ENCODE measurements at places on chromosomes 3 and 15.

DNA sequence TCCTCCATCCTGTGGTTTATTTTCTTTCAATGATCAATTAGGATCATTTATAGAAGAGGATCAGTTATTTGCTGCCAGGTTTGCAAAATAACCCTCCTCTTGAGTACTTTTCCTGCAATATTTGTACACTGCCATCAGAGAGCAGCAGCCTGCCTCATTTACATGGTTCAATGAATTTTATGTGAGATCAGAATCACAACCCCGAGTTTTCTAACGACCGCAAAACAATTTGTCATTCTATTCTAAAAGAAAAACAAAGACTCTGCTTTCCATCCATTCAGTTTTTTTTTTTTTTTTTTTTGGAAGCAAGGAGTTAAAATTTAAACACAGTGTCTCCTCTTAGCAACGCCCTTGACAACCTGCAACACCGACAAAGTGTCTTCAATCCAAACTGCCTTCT is 146.9 kb downstream of the RAB11A start:
- DNase-seq, result no peak

DNA sequence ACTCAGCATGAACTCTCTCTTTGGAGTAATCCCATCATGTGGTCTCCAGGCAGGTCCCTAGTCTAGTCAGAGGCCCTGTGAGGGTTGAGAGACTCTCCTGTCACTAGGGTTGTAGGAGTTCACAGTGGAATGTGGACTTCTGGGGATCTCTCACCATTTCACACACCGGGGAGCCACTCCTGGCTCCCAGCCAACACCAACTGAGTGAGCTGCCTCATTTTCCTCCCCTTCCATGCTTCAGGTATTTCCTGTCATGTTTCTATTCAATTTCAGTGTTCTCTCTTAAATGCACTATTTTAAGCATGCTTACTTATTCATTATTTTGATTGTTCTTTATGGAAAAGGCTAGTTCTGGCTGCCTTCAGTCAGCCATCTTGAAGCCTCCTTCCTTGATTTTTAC is 467.5 kb upstream of the ARL6 start:
- no peak for DNase-seq

DNA sequence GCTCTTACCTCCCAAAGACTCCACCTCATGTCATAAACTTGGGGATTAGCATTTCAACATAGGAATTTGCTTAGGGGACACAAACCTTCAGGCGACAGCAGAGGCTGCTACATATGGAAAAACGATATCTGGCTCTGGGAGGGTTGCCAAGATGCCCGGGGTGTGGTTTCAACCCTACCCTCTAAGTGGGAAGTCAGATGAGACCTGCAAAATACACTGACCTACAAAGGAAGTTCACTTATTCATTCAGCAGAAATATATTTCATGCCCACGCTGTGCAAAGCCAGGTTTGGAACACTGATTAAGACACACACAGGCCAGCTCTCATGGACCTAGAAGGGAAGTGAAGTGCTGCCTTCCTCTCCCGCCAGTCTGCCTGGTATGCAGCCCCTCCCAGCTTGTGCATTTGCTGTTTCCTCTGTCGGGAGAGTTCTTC is 239.3 kb downstream of the FEZF2 start:
- peak; percentile 66 for DNase-seq

DNA sequence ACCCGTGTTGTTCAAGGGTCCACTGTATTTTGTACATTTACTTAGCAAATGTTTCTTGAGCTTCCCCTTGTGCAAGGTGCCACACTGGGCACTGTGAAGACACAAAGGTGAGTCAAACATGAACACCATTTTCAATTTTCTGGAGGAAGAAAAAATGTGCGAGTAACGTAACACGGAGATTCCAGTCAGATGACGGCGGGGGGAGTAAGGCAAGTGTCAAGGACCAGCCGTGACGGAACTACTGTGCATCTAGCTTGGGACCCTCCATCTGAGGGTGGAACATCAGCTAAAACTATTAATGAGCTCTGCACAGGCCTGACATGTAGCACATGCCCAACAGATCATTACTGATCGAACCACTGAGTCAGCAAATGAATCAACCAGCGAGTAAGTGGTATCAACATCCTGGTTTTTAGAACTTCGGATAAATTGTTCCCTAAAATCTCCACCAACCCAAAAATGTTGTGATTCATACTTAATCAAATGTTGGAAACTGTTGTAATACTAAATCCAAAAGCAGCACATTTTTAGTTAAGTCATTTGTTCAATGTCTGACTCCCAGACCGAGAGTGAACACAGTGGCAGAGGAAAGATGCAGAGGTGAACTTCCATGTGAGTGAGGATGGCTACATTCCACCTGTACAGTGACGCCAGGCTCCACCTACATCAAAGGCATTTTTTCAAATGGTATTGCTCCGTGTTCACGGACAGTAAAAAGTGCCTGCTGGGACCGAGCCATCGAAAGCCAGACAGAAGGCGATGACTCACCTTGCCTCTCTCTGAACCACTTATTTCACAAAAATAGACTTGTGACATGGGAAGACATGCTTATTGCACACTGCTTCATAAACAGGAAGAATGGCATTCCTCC is 172.2 kb downstream of the ATP10A start:
- no peak for DNase-seq

- DNase-seq, result no peak
Measured at GRCh38 chr3:70400194-70400593, 87.8 kb upstream of the MDFIC2 start.

GRCh38 chr3:28575746-28576613 is 227.4 kb upstream of the AZI2 start:
- no peak for DNase-seq

DNA sequence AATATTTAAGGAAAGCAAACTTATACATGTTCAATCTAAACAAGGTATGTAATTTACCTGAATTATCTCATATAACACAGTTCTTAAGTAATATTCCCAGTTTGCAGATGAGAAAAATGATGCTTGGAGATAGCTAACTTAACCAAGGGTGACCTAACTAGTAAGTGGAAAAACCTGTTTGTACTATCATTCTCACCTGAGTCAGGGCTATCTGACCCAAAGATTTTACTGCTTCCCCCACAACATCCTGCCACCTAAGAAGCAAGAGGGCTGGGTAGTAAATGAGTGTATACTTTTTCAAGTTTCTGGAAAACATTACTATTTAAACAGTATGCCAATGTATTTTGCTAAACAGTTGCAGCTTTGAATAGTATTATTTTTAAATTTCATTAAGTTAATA is 10.6 kb downstream of the TP63 start:
- DNase-seq, result no peak

DNA sequence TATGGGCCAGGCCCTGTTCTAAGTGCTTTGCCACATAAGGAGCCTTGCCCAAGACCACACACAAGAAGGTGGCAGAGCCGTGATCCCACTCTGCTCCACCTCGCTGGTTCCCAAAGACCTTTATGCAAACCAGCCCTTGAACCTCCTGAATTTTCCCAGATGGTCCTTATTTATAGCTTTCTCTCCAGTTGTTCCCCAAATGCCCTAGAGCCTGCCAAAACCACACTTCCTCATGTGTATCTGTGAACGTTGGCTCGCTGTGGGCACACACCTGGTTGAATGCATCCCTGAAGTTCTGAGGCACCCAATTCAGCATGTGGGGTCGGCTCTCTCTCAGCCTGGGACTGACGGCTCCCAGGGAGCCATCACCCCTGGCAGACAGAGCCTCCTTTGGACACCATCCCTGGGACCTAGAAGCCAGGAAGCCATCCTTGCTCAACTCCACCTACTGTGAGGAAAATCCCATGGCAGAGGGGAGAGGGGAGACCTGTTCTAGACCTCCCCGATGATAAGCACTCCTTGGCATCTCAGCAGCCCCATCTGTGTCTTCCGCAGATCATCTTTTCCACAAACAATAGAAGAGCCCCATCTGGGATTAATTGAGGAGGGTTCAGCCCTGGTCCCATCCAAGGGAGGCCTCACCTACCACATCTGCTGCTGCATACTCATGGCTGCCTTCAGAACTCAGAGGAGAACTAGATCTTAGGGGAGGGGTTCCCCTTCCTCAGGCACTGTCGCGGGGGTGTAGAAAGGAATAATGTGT is 42.3 kb upstream of the LIMD1 start:
- no peak for DNase-seq

DNA sequence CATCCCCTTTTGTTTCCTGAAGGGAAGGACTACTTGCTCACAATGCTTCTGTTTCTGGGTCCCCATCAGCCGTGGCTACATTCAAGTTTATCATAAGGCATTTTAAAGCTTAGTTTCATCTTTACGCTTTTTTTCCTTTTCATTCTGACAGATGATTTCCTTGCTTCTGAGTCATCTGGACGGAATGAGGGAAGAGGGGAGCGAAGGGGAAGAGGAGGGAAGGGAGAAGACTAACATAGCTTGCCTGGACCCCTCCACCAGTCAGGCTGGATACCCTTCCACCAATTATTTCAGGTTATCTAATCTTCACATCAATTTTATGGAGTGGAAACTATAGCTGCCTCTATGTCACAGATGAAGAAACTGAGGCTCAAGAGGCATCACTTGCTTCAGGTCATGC is 27.6 kb downstream of the FAM3D start:
- no peak for DNase-seq

DNA sequence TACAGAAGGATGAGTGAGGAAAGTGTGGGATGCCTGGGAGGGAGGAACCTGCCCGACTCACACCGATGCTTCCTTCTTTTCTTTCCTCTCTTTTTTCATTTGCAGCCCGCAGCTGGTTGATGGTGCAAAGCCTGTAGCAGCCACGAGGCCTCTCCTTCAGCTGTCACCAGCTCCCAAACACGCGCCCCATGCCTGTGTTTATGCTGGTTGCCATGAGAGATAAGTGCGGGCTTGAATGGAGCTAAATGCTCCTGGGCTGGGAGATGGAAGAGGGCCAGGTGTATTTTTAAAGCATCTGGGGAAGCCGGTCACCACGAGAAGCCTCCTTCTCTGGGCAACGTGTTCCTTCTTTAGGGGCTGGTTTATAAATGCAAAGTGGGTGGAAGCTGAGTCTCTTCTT is 9.3 kb downstream of the COLQ start:
- no peak for DNase-seq

- peak; percentile 57 for DNase-seq
Measured at GRCh38 chr15:25947323-25948314, 84.5 kb upstream of the ATP10A start.

- DNase-seq, result peak; percentile 55
Measured at GRCh38 chr3:185825639-185826481, 1.0 kb upstream of the IGF2BP2 start.

Measured in KBM-7 (cell line).